ENCODE measurements at places on chromosomes 7 and 10. TPM values are rescaled to one million over a fixed set of nuclear protein-coding genes. Genes with fewer than 3 reads are reported as not detected.

EGR2 gene
- total RNA-seq, result 0.82 TPM

LOXL4 gene
- total RNA-seq, result 3.3 TPM

AKR1D1 gene
- not detected for total RNA-seq

- DNase-seq, result no peak
These were observed 56.3 kb upstream of the ZPBP start for GRCh38 chr7:50149369-50149768.

DNA sequence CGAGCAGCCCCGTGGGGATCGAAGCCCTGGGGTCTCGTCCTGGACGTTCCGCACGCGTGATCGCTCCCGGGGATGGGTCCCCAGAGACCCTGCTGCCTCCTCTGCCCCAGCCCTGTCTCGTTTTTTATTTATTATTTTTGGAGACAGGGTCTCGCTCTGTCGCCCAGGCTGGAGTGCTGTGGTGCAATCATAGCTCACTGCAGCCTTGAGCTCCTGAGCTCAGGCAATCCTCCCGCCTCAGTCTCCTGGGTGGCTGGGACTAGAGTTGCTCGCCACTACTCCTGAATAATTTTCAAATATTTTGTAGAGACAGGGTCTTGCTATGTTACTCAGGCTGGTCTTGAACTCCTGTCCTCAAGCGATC is 319 bp upstream of the STX1A start:
- DNase-seq, result no peak

GRCh38 chr10:28386503-28386868 is 83.6 kb upstream of the MPP7 start:
- no peak for DNase-seq

DNA sequence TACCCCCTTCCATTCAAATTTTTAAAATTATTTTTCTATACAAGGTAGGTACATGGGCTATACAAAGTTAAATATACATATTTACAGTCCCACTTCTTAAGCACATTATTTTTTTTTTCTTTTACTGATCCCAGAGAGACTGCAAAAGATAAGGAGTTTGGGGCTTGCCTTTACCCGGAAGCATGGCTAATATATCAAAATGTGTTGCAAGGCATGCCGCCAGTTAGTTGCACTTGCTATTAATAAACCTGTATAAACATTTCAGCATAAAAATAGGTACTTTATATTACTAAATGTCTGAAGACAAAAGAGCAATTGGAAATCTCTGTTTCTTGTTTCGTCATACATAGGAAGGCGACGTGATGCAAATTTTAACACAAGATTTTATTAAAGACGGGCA is 21.5 kb upstream of the PDLIM1 start:
- DNase-seq, result peak; percentile 47

DNA sequence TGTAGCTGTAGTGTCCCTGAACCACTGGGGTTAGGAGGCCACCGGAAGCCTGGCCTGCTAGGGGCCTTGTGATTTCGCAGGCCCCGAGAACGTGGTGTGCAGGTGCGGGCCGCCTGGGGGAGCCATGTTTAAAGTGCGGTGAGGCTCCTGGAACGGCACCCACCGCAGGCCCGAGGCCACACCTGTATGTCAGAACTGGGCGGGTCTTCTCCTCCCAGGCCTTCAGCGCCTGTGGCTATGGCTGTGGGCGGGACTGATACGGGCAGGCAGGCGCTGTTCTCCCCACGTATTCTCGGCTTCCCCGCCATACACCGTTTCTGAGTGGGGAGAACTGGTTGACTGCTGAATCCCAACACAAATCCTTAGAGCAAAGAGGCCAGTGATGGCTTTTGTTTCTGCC is 74.8 kb downstream of the DNAJB6 start:
- DNase-seq, result no peak
